ENCODE measurements at places on chromosomes 1 and 21. TPM values are rescaled to one million over a fixed set of nuclear protein-coding genes. Genes with fewer than 3 reads are reported as not detected.

DNA sequence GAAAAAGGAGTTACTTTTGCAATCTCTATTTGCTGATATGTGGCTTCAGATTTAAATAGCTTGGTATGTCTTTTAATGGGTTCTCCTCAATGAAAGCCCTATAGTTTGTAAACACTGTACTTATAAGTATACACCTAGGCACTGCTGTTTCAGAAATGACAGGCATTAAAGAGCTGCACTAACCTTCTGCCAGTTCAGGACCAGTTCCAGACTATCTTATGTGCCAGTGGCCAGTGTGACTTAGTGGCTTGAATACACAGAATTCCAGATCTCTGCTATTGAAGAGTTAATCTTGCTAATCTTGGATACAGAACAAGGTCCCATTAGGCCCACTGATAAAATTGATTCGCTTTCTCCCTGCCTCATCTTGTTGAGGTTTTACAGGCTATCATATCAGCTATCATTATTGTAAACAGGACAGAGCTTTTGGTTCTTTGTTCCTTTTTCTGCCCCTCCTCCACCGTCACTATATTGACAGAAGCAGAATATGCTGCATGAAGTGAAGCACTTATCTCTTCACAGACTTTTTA is 337.5 kb downstream of the LRRIQ3 start:
- no peak for DNase-seq

- DNase-seq: no peak
These were observed 27.3 kb upstream of the ACTA1 start for GRCh38 chr1:229461032-229461668.

- DNase-seq: no peak
These were observed 123.0 kb downstream of the TIAM1 start for GRCh38 chr21:31221043-31221442.

GRCh38 chr21:43815107-43815613 is 25.8 kb downstream of the RRP1 start:
- DNase-seq: no peak

DNA sequence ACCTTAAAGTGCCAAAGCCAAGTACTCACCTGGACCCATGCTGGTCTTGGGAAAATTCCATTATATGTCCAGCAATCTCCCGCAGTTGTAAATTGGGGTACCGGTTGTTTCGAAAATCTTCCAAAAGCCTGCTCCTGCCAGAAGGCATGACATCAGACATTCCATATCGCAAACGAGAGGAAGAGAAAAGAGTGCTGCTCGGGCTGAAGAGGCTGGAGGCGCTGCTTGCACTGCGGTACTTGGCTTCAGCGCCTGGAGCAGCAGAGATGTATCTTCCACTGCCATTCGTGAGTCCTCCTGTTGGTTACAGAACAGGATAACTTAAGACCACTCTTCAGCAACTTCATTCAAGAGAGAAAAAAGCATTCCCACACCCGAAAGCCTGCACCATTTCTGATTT is 45.1 kb upstream of the SDC3 start:
- no peak for DNase-seq

GRCh38 chr1:210669951-210670350 is 341.2 kb downstream of the HHAT start:
- no peak for DNase-seq

DNA sequence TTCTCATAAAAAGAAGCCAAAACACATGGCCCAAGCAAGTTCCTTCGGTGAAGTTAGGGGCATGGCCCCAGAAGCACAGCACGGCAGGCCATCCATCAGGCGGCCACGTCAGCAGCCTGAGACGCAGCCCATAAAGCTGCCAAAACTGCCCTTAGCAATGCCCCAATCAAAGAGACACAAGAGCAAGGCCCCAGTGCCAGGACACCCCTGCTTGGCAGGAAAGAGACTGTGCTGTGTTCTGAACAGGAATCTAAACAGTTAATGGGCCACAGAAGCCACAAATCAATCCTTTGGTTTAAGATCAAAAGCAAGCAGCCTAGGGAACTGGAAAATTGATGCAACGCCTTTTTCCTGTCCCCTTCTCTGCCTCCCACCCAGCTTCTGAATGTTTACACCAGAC is 497.0 kb upstream of the USP24 start:
- DNase-seq: no peak

GRCh38 chr1:14067711-14068110 is 367.7 kb downstream of the PRDM2 start:
- DNase-seq: no peak

- no peak for DNase-seq
These were observed 32.1 kb downstream of the PCSK9 start for GRCh38 chr1:55071477-55071876.

- no peak for DNase-seq
These were observed 61.4 kb upstream of the CXADR start for GRCh38 chr21:17451364-17451891.

DNA sequence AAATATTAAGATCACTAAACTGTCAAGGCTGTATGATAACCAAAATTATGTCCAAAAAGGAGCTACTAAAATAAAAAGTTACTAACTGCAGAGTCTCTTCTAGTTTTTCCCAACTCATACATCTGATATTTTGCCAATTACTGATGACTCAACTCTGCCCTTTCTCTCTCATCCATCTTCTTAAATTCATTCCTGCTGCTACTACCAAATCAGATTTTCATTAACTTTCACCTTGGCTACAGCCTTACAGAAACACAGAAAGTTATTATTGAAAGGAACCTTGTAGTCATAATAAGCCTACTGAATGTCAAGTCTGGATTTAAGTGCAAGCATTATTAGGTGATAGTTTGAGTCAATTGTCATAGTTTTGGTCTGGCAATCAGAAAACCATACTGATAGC is 273.1 kb downstream of the DPYD start:
- DNase-seq: no peak

GRCh38 chr1:222697826-222698225 is 14.5 kb downstream of the AIDA start:
- DNase-seq: no peak

DNA sequence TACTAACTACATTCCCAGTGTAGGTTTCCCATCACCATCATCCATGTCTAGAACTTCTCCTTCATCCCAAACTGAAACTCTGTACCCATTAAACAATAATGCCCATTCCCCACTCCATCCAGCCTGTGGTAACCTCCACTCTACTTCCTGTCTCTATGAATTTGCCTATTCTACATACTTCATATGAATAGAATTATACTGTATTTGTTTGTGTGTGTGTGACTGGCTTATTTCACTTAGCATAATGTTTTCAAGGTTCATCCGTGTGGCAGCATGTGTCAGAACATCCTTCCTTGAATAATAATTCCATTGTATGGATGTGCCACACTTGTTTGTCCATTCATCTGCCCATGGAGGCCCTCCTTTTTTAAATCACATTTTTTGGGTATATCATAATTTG is 35.7 kb downstream of the ATP2B4 start:
- no peak for DNase-seq

DNA sequence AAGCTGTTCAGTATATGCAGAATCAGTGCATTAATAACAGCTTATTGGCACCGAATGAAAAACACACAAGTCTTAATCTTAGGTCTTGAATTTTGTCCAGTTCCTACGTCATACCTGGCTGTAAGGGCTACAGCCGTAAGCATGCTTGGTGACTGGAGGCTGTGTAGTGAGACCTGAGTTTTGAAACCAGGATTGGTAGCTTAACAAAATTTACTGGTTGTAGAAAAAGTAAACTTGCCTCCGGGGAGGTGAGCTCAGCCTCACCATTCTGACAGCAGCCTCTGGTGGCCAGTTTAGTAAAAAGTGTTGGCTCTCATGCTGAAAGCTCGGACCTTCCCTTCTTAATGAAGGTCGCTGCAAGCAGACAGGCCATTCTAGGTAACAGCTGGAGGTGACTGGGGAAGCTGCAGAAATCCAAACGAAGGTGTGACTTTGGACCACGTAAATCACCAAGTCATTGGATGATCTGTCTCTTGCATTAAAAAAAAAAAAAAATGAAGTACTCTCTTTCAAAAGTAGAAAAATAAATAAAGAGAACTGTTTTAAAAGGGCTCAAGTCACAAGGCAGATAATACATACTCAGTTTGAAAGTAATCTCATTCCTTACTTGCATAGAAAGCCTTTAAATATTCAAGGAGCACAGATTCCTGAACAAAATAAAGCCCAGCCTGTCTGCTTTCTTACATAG is 48.9 kb downstream of the HLCS start:
- DNase-seq: no peak

GRCh38 chr1:47650205-47650604 is 212.4 kb downstream of the FOXD2 start:
- no peak for DNase-seq

GRCh38 chr1:185281245-185281644 is 35.8 kb downstream of the IVNS1ABP start:
- DNase-seq: no peak

- no peak for DNase-seq
These were observed 88.7 kb downstream of the KAZN start for GRCh38 chr1:14687147-14687546.

DNA sequence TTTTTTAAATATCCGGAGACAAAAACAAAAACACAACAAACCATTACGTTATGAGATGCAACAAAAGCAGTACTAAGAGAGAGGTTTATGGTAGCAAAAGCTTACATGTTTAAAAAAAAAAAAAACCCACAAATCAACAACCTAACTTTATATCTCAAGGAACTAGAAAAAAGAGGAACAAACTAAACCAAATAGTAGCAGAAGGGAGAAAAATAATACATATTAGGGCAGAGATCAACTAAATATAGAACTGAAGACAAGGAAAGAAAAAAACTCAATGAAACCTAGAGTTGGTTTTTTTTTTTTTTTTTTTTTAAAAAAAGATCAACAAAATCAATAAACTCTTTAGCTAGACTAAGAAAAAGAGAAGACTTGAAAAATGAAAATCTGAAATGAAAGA is 34.9 kb downstream of the ZNF644 start:
- DNase-seq: no peak

- DNase-seq: no peak
These were observed 17.4 kb downstream of the ENSA start for GRCh38 chr1:150612014-150612345.

DNA sequence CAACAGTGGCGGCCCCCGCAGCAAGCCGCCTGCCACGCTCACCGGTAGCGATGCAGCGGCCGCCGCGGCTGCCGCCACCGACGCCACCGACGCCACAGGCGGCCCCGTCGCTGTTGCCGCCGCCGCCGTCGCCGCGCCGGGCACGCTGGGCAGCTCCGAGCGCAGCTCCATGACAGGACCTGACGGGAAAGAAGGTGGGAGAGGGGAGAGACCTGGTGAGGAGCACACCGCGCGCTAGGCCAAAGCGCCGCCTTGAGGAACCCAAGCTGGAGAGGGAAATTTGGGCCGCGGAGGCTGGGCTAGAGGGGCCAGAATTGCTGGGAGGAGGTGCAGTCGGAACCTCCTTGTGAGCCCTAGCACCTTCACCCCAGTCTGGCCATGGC is 1.9 kb downstream of the DMRTA2 start:
- DNase-seq: no peak

The NUF2 gene
- 2.5 TPM for total RNA-seq

The AIRE gene
- not detected for total RNA-seq

The MPL gene
- 0.48 TPM for total RNA-seq

The CFHR1 gene
- total RNA-seq: not detected

The TMEM52 gene
- 0.41 TPM for total RNA-seq

The C1orf116 gene
- total RNA-seq: 0.39 TPM

The SPEN gene
- 98.1 TPM for total RNA-seq

The ANKRD45 gene
- total RNA-seq: not detected
